ENCODE measurements at places on chromosomes 12 and 14.

DNA sequence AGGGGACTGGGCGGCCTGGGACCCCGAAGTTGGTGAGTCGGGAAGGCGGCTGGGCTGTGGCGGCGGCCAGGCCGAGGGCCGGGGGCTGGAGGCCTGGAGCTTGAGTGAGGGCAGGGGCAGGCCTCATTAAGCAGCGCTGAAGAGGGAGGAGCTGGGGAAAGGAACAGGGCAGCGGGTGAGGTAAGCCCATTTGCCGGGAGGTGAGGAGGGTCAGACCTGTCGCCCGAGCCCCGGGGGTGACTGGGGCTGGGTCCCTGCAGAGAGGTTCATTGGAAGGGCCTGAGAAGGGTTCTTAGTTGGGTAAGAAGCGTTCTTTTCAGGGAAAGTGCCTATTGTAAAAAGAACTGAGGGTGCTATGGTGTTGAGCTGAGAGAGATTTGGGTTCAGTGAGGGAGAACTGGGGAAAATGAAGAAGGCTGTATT is 441 bp downstream of the RAB5B start:
- DNase-seq: no peak

DNA sequence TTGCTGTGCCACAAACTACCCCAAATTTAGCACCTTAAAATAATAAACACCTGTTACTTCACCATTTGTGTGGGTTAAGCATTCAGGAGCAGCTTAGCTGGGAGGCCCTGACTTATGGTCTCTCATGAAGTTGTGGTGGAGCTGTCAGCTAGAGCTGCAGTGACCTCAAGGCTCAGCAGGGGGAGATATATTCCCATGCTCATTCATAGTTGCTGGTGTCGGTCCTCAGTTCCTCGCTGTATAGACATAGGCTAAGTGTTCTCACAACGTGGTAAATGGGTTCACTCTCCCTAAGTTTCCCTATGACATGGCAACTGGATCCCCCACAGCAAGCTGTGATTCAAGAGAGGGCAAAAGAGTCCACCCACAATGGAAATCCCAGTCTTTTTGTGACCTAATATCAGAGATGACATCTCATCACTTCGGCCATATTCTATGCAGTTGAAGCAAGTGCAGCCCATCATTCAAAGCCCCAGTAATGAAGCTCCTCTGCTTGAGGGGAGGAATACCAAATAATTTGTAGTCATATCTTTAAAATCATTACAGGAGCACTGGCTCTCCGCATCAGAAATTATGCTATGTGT is 41.1 kb downstream of the PRB3 start:
- no peak for DNase-seq

DNA sequence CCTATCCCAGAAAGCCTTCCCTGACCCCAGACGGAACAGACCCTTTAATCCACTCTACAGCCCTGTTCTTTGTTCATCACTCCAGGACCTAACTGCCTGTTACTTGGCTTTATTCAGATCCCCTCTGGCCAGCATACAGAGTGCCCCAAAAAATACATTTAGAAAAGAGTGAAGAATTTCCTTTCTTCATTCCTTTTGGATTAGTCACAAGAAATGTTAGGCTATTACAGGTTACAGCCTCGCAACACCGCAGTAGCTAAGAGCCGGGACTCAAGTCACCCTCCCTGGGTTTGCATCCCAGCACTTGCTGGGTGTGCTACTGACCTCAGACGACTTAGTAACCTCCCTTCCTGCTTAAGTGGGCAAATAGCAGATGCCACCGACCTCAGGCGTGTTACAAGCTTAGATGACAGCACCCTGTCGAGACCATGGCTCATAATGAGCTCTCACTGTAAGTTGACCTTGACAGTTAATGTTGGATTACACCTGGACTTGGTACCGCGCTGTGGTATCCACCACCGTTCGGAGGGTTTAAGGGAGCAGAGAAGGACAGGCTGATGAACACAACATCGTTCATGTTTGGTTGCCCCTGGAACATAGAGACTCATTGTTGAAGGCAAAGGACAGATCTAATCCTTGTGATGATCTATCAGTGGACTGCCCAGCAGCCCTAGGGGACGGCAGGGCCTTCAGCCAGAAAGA is 12.9 kb downstream of the GLRX5 start:
- DNase-seq: no peak

- no peak for DNase-seq
These were observed 18.0 kb downstream of the MAP1LC3B2 start for GRCh38 chr12:116577154-116577561.

DNA sequence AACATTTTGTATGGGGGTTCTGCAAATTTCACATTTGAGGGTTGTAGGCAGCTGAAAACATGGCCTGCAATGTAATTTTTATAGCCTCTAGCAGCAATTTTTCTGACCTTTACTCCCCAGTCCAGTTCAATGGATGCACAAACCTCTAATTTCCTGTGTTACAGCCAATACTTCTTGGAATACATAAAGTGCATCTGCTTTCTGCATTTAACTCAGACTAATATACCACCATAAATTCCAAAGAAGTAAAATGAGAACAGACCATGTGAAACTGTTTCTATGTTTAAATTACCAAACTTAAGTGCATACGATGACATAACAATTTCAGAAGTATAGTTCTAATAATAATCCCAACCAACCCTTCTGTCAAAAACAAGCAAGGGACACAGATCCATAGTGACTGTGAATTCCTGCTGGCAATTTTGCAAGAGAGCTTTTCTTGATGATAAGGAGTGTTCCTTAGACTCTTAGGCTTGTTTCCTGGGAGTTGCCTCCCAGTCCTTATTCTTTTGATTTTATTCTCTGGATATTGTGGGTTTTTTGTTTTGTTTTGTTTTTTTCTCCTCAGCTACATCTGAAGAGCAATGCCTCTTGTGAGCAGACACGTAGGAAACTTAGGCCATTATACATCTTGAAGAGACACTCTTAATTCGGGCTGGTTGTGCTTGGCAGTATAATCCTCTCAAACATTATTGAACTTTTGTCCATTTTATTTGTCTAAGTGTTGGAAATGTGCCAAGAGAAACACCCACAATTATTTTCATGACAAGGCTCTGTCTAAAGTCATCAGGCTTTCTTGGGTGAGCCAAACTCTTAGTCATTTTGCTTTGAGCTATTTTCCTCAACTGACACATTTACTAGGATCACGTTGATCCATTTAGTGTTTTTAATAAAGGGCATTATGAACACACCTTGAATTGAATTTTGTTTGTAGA is 51.3 kb upstream of the RERGL start:
- DNase-seq: no peak

- DNase-seq: no peak
These were observed 121.4 kb downstream of the PPHLN1 start for GRCh38 chr12:42447371-42447786.

DNA sequence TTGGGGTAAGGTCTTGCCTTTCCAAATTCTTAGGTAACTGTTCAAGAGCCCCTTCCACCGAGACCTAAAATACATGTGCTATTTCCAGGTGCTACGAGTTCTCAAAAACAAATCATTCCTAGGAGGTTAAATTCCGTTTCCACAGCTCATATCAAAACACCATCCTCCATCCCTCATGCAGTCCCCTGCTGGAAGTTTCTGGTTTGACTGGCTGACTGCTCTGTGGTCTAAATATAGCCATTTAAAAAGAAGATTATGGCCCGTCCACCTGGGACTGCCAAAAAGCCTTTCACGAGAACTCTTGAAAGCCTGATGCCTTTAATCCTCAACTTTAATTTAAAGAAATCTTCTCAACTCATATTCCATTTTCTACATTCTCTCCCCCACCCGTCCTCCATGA is 201.5 kb upstream of the MYL2 start:
- no peak for DNase-seq

DNA sequence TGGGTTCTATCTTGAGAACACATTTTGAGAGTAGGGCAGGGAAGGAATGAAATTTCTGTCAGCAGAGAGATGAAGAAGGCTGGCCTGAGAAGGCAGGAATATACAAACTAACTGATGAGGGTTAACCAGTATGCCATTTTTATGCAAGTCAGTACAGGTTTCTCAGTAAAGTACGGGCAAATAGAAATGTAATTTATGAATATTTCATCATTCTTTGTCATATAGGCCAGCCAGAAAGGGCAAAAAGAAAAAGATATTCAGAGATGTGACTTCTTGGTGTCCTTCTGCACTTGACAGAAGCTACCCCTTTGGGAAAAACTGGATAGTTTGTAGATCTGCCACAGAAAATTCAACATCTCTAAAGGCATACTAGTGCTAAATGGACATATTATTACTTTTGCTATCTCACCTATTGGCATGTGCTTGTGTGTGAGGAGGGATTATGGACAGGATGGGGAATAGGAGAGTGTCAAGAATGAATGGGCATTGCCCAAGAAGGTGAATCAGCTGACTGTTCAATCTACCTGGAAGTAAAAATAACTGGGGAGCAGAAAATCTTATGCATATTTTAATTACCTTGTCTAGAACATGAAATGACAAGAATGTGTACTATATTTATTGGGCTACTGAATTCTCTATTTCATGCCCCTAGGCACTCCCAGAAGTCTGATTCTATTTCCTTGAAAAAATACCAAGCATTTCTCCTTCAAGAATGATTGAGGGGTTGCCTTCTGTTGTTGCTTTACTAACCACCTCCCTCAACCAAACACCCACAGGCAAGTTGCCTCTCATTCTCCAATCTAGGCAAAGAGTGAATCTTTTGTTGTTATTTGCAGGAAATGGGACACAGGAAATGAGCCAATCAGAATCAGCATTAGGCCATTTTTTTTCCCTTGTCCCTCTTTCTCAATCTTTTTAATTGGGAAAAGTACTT is 175.1 kb upstream of the SLC38A2 start:
- no peak for DNase-seq

GRCh38 chr12:92546259-92546634 is 156.5 kb upstream of the PLEKHG7 start:
- DNase-seq: no peak

GRCh38 chr14:25237845-25238244 is 187.9 kb upstream of the STXBP6 start:
- no peak for DNase-seq

GRCh38 chr14:32667287-32667686 is 271.4 kb upstream of the NPAS3 start:
- DNase-seq: no peak

GRCh38 chr12:93883436-93884154 is 206.4 kb downstream of the CRADD start:
- no peak for DNase-seq

- DNase-seq: no peak
These were observed 4.6 kb upstream of the GSC start for GRCh38 chr14:94774344-94775090.

DNA sequence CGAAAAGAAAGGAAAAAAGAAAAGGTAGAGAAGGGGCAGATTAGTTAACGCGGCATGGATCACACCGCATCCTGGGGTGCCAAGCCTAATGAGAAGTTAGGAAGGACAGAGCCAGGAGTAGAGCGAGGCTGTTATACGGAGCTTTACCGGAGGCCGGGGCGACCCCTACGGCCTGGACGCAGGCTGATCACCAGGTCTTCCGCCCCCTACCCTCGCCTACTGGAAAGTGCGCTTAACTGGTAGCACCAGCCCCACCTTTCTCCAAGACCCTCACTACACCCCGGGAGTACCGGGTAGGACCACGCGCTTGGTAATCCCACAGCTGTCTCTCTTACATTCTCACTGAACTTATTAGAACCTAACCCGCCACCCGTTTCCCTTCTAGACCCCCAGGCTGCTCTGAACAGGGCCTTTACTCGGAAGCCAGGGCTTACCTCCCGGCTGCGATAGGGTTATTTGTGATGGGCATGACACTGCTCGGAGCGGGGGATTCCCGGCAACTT is 33.8 kb downstream of the WBP11 start:
- DNase-seq: no peak

DNA sequence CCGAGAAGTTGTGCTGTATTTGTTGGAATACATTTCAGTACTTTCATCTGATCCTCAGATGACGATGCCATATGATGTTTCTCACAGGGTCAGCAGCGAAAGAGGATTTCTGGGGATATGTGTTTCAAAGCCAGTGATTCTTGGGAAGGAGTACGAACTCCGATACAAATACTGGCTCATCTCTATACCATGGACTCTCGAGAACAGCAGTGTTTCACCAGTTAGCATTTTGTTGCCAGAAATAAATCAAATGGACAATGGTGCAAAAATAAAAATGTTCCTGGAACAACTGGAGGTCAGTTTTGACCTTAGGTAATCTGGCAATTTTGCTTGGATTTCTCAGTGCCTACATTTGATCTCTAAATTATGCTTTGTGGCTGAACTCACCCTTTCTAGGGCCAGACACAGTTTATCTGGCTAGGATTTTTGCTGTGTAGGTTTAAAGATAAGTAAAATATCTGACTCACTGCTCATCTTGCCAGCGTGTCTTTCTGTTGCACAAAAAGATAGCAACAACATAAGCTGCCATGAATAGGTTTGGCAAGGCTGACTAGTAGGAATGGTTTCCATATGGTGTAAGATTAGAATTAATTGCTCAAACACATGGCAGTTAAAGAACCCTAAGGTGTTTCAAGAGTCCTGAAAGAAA is 11.0 kb upstream of the MGP start:
- no peak for DNase-seq

DNA sequence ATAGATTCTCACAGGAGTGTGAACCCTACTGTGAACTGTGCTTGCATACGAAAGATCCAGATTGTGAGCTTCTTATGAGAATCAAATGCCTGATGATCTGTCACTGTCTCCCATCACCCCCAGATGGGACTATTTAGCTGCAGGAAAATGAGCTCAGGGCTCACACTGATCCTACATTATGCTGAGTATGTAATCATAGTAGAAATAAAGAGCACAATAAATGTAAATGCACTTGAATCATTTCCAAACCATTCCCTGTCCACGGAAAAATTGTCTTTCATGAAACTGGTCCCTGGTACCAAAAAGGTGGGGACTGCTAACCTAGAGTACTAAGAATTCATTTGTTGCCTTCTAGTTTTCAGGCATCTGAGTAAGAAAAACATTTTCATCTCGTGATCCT is 1215.8 kb upstream of the TMEM132C start:
- DNase-seq: no peak

- DNase-seq: no peak
These were observed at the start of gene WIF1 for GRCh38 chr12:65121049-65121955. WIF1 (minus strand) TSS chr12:65121305; CDS start chr12:65121191, 114 bp downstream.

DNA sequence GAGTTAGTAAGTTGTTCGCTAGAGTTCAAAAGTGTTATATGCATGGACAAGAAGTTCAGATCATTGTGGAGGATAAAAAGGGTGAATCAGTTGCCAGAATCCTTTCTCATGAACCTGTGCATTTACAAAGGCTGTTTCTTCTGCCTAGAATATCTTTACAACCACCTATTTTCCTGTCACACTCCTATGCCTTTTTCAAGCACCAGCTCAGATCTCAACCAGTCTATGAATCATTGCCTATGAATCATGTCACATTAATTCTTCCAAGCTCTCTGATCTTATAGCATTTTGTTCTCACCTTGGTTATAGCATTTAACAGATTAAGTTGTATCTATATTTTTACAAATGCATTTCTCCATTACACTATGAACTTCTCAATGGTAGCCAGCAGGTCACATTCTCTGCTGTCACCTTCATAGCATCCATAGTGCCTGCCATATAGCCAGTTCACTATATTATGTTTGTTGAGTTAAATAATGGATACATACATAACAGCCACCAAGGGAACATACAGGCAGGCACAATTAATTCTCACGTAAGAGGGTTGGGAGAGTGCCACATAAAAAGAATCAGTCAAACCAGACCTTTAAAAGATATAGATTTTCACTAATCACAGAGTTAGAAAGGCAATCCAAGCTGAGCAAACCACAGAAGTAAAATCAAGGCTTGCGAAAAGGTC is 573.0 kb downstream of the FOXG1 start:
- DNase-seq: no peak
